ENCODE measurements at places on chromosomes 3 and 15.

GRCh38 chr3:39748002-39748401, 61.4 kb upstream of the MYRIP start:
- DNase-seq = no peak

- no peak for DNase-seq
Measured at GRCh38 chr3:22691856-22692628, 511.1 kb upstream of the UBE2E2 start.

- no peak for DNase-seq
Measured at GRCh38 chr15:81411051-81411450, 37.0 kb upstream of the TMC3 start.

DNA sequence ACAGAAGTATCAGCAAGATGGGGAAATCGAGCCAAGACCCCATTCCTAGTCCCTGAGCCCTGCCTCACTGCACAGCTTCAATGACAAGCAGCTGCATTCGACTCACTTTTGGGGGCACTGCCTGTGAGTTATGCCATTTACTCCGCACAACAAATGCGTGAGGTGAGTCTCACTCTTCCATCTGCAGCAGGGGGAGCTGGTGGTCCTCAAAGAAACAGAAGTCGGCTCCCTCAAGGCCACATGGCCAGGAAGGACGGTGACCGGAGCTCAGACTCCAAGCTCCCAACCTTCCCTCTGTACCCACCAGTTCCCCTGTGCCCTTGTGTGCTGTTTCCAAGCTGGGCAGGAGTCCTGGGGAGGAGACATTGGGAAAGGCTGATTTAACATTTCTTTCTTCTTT, 127.7 kb upstream of the IQSEC1 start:
- no peak for DNase-seq

DNA sequence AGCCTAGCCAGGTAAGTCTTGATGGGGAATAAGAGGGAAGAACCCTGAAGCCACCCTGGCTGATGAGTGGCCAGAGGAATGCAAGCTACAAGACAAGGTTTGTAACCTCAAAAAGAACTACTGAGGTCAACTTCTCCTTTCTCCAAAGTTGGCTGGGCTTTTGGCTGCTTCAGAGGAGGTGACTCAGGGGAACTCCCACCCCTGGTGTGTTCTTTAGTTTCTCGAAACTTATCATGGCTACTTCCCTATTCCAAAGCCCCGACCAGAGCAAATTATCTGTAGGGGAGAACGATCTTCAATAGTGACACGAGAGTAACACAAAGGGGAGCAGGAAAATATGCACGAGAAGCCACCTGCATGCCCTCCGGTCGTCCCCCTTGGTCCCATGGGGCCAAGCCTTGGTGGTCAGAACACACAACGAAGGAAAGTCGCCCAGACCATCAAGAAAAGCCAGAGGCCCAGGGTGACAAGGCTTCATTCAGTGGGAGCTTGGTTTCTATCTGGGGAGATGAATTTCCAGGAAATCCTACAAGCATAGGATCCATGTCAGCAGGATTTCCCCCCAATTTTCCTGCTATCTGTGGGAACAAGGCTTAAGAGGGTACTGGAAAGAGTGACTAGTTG, 6.5 kb upstream of the BCL2A1 start:
- no peak for DNase-seq

DNA sequence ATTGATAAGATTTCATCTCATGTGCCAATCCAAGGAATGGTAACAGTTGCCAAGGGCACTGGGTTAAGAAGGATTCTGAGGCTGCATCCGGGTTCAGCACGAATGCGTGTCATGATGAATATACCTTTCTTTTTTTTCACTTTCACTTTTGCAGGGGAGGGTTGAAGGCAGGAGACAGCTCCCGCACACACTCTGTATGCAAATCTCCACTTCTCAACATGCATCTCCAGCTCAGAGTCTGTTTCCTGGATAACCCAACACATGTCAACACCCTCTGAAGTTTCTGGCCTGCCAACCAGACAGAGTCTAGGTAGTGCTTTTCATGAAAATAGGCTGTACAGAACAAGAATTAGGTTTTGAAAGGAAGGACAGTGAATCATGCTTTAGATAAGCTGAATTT, 21.6 kb downstream of the B4GALT4 start:
- DNase-seq = no peak

- no peak for DNase-seq
Measured at GRCh38 chr3:76487446-76487845, 552.5 kb upstream of the ROBO2 start.

DNA sequence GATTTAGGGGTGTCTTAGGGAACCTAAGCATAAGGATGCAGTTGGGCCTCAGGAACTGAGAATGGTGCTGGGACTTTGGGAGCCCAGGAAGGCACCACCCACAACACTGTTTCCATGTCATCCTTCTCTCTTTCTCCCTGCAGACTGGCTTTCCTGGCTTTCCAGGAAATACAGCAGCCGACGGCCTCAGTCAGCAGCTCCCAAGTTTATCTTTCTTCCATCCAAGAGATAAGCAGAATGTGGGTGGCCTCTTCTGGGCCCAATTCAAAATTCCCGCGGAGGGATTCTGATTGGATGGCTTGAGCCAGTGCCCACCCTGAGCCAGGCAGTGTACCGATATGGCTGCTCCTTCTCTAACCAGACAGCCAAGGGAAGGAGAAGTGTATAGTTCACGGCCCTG, 4.5 kb upstream of the CLN6 start:
- DNase-seq = no peak

GRCh38 chr15:90046911-90047392, 45.8 kb downstream of the ZNF710 start:
- peak; percentile 60 for DNase-seq

GRCh38 chr3:102233881-102234280, 200.9 kb upstream of the ZPLD1 start:
- DNase-seq = no peak

DNA sequence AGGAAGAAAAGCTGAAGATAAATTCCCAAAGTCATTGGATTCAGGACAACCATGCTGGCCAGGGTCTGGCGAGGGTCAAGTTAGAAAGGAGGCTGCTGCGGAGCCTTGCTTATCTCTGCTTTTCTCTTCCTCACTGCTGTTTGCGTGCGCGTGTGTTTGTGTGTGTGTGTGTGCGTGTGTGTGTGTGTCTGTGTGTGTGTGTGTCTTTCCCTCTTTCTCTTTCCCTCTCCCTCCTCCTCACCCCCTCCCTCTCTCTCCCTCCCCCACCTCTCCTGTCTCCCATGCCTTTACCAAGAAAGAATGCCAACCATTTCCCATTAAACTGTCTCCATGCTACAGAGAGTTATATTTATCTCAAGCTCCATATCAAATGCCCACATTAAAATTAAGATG, at the start of gene COLQ:
Gene COLQ (minus strand): TSS at position 134 of the 393 bp plus-strand sequence. CDS start 81 bp downstream, at position 53.
- no peak for DNase-seq

GRCh38 chr3:23762214-23762613, 43.5 kb upstream of the UBE2E1 start:
- DNase-seq = no peak

- no peak for DNase-seq
Measured at GRCh38 chr3:4855676-4856075, 123.6 kb upstream of the BHLHE40 start.

- DNase-seq = no peak
Measured at GRCh38 chr15:70584838-70585706, 178.3 kb downstream of the UACA start.

DNA sequence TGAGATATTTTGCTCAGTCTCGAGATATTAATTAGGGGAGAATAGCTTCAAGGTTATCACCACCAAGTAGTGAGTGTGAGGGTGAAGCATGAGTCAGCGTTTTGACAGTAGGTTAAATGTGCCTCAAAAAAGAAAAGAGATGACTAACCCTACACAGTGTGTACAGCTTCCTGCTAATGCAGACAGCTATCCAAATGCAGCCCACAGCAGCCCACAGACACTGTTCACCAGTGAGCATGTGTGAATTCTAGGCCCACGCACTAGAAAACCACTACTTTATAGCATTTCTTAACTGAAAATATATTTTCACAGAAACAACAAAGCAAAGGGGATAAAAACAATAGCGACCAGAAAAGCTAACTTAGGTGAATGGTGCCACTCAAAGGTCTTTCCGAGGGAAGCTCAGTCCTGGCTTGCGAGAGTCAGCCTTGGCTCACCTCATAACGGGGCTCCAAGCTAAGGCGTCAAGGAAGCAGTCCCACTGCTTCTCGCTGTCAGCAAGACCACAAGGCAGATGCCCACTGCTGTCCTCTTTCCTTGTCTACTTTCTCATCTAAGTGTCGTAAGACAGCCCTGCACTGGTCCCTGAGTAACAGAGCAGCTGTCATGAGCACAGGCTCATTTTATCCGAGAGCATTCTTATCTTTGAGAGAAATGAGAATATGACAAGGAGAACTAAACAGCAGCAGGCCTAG, 47.6 kb downstream of the TXNRD3 start:
- no peak for DNase-seq

- DNase-seq = peak; percentile 3
Measured at GRCh38 chr3:38084334-38085310, 45.6 kb downstream of the DLEC1 start.

- DNase-seq = peak; percentile 38
Measured at GRCh38 chr15:31605467-31605931, 278.9 kb downstream of the KLF13 start.

- DNase-seq = peak; percentile 40
Measured at GRCh38 chr3:8001712-8002111, 499.9 kb upstream of the LMCD1 start.

All from G401 (cell line).